ENCODE measurements at places on chromosomes 12 and 14.

- DNase-seq = no peak
Measured at GRCh38 chr12:47219243-47219642, 139.5 kb upstream of the AMIGO2 start.

DNA sequence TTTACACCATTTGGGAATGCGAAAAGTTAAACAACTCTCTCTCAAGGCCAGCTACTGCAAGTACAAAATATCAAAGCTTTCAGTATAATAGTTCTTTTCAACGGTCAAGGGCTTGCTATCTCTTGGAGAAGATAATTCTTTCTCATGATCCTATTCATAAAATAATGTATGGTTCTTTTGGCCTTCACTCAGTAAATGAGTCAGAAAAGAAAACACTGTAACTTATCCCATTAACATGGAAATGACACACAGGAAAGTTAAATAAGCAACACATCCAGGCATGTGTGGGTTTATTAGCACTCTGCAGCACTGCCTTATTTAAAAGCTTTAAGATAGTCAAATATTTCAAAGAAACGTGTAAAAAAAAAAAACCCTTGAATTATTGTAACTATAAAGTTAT is 36.9 kb downstream of the ZFC3H1 start:
- no peak for DNase-seq

DNA sequence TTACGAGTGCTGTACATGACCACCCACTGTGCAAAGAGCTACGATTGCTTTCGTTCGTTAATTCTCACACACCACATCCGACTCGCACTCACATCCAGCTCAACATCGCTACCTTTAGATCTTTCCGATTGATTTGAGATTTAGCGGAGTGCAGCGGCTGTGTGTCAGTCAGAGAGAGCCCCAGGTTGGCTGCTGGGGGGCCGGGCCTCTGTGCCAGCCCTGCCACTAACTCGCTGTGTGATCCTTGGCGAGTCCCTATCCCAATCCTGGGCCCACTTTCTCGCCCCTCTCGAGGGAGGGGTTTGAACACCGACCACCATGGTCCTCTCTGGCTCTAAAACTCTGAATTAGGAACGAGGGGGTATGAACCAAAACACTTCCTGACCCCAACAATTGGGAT is 8.6 kb downstream of the DLK1 start:
- DNase-seq = no peak

DNA sequence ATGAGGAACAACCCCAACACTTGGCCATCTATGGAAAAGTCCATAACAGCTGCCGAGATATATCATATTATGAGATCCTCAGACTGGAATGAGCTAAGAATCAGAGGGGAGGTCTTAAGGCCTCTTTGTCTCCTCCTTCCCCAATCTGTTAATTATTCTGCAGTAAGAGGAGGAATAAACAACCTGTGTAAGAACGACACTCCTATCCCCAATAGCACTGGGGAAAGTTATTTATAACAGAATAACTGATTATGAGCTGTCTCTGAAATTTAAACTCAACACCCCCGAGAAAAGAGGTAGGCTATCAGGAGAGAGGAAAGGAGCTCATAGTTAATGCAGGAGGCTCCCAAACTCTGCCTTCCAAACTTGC is 68.0 kb downstream of the NIN start:
- no peak for DNase-seq

GRCh38 chr14:53456931-53457330 is 303.8 kb upstream of the DDHD1 start:
- DNase-seq = no peak

DNA sequence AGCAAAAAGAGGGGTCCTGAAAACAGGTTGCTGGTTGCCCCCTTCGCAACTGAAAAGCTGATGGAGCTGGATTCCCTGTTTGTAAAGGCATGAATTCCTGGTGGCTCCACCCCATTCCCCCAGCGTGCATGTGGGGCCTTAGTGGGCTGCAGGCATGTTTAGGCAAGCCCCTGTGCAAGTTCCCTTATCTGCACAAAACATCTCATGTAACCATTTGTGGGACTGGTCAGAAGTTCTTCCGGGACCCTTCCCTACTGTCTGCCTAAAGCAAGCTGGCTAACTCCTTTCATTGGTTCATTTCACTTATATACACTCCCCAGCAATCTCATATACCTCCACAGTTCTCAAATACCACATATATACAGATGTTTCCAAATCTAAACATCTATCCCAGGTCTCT is 24.0 kb upstream of the HIGD1C start:
- DNase-seq = no peak

DNA sequence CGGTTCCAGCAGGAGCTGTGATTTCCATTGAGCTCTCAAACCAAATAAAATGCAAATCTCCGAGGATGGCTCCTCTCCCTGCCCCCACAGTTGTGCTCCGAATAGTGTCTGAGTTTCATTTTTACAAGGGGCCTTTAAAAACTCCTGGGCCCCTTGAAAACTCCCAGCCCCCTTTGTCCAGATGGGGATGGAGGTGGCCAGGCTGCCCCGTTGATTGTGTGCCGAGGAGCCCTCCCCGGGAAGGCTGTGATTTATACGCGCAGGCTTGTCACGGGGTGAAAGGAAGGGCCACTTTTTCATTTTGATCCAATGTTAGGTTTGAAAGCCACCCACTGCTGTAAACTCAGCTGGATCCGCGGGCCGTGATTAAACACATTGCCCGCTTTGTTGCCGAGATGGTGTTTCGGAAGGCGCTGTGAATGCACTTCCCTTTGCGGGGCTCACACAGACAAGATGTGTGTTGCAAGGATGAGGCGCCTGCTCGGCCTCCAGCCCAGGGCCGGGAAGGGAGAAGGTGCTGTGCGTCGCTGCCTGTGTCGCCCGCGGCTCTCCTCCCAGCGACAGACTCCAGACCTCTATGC is 98.8 kb downstream of the TMEM132C start:
- DNase-seq = no peak

- no peak for DNase-seq
Measured at GRCh38 chr14:37974421-37974820, 233.3 kb upstream of the SSTR1 start.

DNA sequence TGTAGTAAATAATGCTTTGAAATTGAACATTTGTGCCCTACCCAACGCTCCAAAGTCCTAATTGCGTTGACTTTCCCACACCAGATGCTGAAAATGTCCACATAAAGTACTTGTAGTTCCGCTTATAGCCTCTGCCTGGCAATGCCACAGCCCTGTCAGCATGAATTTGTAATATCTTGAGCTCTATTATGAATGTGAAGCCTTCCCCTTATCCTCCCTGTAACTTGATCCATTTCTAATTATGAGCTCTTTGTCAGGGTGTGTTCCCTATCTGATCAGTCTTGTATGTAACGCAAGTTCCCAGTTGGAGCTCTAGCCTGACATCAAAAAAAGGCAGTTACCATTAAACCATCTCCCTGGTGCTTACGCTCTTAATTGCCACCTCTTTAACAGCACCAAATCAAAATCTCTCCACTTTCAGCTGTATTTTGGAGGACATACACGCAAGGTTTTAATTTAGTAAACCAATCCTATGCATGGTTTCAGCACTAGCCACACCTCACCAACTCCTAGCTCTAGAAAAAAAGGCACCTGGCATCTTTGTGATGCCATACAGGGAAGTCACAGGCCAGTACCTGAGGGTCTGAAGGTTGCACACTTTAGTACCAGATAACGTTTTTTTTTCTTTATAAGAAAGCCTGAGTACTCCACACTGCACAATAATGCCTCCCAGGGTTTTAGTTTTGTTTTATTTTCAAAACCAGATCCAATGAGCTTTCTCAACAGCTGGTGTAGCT is 69.3 kb downstream of the EEA1 start:
- DNase-seq = no peak

- no peak for DNase-seq
Measured at GRCh38 chr14:85915711-85916110, 385.8 kb downstream of the FLRT2 start.

- DNase-seq = no peak
Measured at GRCh38 chr12:20620261-20620660, 74.9 kb upstream of the SLCO1C1 start.

DNA sequence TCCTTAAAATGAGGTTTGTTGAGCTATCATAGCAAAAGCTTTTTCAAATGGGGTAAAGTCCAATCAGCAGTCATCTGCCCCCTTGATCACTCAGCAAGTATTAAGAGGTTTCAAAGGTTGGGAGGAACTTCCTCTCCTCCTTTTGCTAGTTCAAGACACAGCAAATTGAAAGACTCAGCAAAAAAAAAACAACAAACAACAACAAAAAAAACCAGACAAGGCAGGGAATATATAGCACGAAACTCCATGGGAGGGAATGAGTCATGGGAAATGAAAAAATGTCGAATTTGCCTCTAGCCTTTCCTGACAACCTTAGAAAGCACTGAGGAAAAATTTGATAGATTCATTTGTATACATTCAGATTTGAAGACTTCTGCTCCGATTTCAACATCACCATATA is 1.6 kb upstream of the SLC7A8 start:
- no peak for DNase-seq

All from stimulated activated CD8-positive, alpha-beta memory T cell treated with anti-CD3 and anti-CD28 coated beads, Interleukin-2, amount 100 ng/mL, for 1 hour (primary cell).